ENCODE measurements at places on chromosomes 12 and 14. TPM values are rescaled to one million over a fixed set of nuclear protein-coding genes. Genes with fewer than 3 reads are reported as not detected.

DNA sequence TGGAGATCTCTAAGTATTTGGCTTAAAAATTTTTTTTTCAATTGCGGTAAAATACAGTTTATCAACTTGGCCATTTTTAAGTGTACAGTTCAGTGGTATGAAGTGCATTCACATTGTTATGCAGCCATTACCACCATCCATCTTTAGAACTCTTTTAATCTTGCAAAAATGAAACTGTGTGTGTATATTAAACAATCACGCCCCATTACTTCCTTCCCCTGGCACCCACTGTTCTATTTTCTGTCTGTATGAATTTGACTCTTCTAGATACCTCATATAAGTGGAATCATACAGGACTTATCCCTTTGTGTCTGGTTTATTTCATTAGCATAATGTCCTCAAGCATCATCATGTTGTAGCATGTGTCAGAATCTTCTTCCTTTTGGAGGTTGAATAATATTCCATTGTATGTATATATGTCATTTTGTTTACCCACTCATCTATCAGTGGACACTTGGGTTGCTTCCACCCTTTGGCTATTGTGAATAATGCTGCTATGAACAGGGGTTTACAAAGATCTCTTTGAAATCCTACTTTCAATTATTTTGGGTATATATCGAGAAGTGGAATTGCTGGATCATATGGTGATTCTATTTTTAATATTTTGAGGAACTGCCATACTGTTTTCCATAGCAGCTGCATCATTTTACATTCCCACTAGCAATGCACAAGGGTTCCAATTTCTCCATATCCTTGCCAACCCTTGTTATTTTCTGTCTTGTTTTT is 62.9 kb downstream of the SAMD4A start:
- no peak for DNase-seq
- H3K4me1 ChIP-seq = peaks cover 40% of the 10 kb centered on the region
- peak overlapping the region; percentile 46 for H3K4me3 ChIP-seq
- peak overlapping the region; percentile 84 for H3K27ac ChIP-seq

GRCh38 chr14:84807673-84808072 is 722.3 kb upstream of the FLRT2 start:
- no peak overlapping the region for H3K27ac ChIP-seq
- no peak for DNase-seq
- no peaks in the 10 kb centered on the region for H3K36me3 ChIP-seq
- H3K27me3 ChIP-seq = no peaks in the 10 kb centered on the region

- H3K4me3 ChIP-seq = no peak overlapping the region
- H3K27me3 ChIP-seq = peaks cover 3% of the 10 kb centered on the region
- H3K27ac ChIP-seq = no peak overlapping the region
- no peaks in the 10 kb centered on the region for H3K4me1 ChIP-seq
- no peak for DNase-seq
- H3K36me3 ChIP-seq = no peaks in the 10 kb centered on the region
These were observed 86.2 kb downstream of the STON2 start for GRCh38 chr14:81313775-81314429.

GRCh38 chr12:54661048-54661447 is 12.9 kb upstream of the DCD start:
- H3K27ac ChIP-seq = no peak overlapping the region
- no peaks in the 10 kb centered on the region for H3K4me1 ChIP-seq
- H3K4me3 ChIP-seq = no peak overlapping the region
- no peak for DNase-seq
- no peaks in the 10 kb centered on the region for H3K36me3 ChIP-seq
- peaks cover 24% of the 10 kb centered on the region for H3K27me3 ChIP-seq

AQP6 gene
- not detected for polyA plus RNA-seq

ARG2 gene
- polyA plus RNA-seq = 0.88 TPM

Measured in naive thymus-derived CD8-positive, alpha-beta T cell (primary cell).